Activated CD4-positive, alpha-beta T cell treated with anti-CD3 and anti-CD28 coated beads, Interleukin-10, Interleukin-2, amounts not matched to agents 100 ng/mL and 50 ng/mL, durations not matched to agents 16 hours and 8 hours (primary cell): ENCODE measurements at places on chromosomes 2 and 18.

GRCh38 chr18:68400889-68401288 is 314.0 kb downstream of the TMX3 start:
- no peak for DNase-seq

DNA sequence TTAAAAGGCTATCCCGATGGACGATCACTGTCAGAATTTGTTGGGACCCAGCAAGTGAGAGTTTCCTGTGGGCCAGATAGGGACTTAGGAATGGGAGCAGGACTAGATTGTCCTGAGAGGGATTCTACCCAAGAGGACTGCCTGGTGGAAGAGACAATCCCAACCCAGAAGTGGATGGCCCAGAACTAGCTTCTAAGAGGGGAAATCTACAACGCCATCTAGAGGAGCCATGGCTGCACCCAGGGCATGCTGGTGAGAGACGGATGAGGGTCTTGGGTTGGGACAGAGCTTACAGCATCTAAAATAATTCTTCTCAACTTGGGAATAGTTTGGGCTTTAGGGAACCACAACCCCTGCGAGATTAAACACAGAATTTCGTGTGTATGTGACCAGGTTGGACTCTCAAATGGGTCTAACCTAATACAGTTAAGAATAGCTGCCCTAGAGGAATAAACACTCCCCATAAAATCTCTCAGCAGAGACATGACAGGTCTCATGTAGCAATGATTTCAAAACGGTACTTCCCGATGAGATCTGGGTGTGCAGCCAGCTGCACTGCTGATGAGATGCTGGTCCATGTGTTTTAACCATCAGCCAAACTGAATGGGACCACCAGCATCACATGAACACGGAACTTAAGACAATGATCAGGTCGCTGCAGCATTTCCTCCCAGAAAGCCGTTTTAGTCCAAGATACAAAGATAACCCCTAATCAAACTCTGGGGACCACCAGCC is 50.8 kb downstream of the CCBE1 start:
- DNase-seq = no peak

DNA sequence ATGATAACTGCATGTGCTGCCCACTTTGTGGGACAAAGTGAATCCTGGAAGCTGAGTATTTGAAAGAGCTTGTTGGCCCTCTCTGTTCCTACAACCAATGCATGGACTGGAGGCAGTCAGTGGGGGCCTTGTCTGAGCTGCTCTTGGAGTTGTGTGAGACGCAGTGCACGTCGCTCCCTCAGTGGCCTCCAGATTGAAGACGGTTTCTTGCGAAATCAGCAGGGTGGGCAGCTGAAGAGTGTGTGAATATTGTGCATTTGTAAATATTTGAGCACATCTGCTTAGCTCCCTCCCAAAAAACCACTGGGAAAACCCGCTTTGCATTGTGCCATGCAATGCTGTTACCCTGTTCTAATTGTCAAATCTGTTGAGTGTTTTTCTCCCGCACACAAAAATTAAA is 782.8 kb downstream of the PLCL1 start:
- no peak for DNase-seq

- DNase-seq = no peak
Observed at GRCh38 chr2:177355874-177356273, 36.7 kb upstream of the AGPS start.

GRCh38 chr2:235468978-235469655 is 24.7 kb upstream of the AGAP1 start:
- DNase-seq = no peak

DNA sequence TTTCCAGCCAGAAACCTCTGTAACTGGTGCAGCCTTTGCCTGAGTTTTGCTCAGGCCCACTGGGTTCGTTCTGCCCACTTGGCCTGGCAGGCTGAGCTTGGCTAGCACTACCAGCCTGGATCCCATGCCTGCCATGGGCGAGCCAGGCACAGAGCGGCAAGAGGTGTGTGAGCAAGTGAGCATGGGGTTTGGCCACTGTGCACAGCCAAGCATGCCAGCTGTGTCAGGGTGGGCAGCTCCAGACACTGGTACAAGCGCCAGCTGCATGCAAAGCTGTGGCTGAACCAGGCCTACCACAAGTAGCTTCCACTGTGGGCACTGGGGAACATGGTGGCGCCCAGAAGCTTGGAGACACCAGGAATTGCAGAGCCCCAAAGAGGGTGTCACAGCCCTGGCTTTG is 56.3 kb upstream of the LDAH start:
- DNase-seq = no peak

- DNase-seq = no peak
Observed at GRCh38 chr2:78606895-78607294, 418.6 kb upstream of the REG3G start.
